Esophagus mucosa (tissue), 1 donor: ENCODE measurements at places on chromosomes 11 and 22. TPM values are rescaled to one million over a fixed set of nuclear protein-coding genes. Genes with fewer than 3 reads are reported as not detected.
A peak's percentile ranks its signal among the peaks of the same experiment; 100 is the strongest.

Gene ACTN3
- 0.44 TPM for total RNA-seq

Gene SDF2L1
- total RNA-seq = 14.1 TPM

Gene OR51B2
- total RNA-seq = not detected

Gene MMP12
- 0.16 TPM for total RNA-seq

DNA sequence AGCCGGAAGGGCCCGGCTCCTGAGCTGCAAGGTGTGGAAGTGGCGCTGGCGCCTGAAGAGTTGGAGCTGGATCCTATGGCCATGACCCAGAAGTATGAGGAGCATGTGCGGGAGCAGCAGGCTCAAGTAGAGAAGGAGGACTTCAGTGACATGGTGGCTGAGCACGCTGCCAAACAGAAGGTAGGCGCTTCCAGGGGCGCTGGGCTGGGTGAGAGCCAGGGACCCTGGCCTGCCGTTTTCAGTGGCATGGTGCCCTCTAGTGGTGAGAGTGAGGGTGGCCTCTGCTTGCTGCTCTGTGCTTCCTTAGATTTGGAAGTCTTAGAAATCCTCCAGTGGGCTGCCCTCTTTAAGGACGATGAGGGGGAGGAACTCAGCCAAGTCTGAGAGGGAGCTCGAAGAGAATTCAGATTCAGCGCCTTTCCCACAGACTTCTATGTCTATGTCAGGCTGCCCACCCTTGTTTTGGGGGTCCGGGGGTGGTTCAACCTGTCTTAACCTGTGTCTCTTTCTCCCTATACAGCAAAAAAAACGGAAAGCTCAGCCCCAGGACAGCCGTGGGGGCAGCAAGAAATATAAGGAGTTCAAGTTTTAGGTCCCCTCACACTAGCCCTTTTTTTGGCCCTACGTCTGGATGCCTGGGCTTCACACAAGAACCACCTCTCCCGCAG, 1.8 kb upstream of the PACS1 start:
- ATAC-seq = peak; percentile 27

DNA sequence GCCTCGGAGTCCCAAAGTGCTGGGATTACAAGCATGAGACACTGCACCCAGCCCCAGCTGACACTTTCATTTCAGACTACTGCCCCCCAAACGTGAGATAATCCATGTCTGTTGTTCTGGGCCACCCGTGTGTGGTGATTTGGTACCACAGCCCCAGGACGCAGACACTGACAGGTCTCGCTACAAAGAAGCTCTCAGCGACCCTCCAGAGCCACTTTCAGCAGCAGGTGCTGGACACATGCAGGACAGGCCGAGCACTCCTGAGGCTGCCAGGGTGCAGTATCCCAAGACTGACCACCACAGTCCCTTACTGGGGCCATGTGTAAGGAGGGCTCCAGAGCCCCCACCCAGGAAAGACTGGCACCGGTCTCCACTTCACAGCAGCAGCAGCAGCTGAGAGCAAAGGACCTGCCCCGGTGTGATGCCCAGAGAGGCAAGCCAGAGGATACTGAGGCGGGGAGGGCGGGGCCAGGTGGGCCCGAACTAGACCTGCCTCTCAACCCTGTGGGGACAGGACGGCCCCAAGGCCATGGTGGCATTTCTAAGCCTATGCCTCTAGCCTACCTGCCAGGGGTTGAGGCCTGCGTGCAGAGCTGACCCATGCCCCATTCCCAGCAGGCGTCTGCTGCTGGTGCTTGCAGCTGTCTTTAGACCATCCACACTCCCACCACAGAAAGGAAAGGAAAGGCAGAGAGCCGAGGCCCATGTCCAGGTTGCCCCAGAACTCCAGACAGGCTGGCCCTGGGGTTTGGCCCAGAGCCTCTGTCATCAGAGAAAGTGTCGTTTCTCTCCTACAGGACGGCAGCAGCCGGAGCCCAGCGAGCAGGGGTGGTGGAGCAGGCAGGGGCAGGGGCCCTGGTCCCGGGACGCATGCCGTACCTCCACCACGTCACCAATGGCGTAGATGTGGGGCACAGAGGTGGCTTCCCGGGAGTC, 28.0 kb upstream of the GNB1L start:
- ATAC-seq = no peak

- ATAC-seq = no peak
These were observed 167.1 kb downstream of the C11orf91 start for GRCh38 chr11:33533386-33534052.

DNA sequence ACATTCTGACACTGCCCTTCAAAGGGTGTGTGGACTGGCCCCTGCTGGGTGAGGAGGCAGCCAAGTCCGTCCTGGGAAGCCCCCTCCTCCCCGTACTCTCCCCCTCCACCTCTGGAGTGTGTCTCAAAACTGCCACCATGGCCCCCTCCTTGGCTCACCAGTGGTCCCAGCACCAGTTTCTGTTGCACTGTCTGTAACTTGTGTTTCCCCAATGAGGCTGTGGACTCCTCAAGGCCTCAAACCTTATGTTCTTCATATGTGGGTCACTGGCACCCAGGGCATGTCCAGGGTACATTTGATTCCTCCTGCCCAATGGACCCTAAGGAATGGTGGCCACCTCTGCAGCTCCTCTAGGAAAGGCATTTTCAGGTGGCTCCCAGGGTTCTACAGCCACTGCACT, 6.6 kb upstream of the NPTXR start:
- ATAC-seq = no peak

DNA sequence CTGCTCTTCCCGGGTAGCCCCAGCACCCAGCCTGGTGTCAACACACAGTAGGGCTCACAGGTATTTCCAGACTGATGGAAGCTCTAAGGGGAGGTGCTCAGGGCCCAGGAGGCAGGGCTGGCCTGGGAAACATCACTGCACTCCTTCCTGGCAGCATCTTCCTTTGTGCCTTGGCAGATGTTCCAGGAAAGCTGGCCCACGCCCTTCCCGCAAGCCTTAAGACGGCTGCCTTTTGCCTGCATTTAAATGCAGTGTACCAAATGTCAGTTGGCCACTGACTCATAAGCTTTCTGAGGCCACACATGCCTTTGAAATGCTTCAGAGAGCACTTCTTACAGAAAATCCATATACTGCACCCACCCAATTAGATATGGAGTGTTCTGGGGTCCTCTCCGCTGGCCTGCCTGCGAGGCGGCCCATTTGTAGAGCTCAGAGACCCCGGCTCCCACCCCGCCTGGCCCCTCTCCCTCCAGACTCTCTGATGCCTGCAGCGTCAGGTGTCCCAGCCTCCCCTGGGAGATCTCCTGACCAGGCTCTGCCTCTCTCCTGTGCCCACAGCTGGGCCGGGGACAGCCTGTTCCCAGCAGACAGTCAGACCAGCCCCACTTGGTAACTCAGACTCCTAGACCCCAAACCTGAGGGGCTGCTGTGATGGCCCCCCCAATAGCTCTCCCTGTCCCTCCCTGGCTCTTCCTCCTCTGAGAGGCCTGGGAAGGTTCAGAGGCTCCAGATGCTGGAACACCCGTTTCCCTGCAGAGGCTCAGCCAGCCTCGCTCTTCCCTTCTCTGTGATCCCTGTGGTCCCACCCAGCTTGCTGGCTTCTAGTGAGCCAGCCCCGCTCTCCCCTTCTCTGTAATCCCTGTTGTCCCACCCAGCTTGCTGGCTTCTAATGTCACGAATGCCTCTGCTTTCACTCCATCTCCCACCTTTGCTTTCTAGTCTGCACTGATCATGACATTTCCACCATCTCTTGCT, 47.6 kb upstream of the THY1 start:
- ATAC-seq = peak; percentile 77

- ATAC-seq = no peak
These were observed 100.6 kb downstream of the PHF21B start for GRCh38 chr22:44909241-44909640.

- ATAC-seq = no peak
These were observed 747 bp downstream of the NXF1 start for GRCh38 chr11:62804310-62805075.

DNA sequence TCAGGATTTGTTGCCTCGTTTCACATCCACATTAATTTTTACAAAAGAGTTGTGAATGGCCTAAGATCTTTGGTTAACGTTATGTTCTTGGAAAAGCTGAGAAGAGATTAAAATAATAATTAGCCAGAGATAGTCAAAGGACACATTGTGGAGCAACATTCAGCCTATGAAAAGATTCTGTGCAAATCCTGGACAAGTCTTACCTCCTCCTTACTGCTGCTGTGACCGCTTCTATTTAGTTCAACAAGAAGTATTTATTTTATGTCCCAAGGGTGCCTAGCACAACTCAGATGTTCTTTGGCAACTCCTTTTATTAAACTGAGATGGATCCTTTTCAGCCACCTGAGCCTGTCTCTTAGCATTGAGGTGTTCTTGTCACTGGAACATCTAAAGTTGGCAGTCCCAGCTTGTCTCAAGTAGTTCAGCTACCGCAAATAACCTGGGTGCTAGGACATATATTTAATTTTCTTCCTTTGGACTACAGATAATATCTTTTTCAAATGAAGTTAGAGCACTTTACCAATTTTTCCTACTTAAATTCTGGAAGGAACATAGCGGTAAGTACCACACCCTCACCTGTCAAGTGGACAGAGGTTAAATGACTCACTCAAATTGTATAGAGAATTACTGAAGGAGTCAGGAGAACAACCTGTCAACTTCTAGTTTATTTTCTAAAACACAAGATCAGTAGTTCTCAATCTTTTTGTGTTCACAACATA, 80.5 kb upstream of the CHRM4 start:
- peak; percentile 37 for ATAC-seq

DNA sequence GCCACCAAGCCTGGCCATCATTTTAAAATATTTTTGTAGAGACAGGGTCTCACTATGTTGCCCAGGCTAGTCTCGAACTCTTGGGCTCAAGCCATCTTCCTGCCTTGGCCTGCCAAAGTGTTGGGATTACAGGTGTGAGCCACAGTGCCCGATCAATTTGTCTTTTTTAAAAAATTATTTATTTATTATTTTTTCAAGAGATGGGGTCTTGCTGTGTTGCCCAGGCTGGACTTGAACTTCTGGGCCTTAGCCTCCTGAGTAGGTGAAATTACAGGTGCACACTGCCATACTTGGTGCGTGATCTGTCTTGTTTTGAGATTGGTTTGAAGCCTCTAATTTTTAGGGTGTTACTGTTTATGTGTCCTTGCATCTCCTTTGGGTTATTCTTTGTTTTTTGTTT, 10.2 kb downstream of the CABIN1 start:
- ATAC-seq = no peak

DNA sequence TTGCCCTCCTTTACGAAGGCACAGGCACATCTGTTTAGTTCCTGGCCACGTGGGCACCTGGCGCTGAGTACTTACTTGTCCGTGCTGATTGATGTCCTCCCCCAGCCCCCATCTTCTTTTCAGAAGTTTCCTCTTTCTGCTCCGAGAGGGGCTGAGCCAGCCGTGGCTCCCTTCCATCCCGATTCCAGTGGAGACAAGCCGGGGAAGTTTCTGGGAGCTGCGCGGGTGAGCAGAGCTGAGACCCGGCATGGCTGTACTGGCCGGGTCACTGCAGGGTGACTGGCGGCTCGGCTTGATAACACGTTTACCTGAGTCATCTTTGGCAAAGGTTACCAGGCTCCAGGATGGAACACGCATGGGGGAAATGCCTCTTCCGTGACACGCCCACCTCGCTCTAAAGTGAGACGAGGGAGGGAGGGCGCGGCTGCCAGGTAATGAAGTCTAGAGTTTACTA, 45.4 kb upstream of the ATXN10 start:
- peak; percentile 95 for ATAC-seq

DNA sequence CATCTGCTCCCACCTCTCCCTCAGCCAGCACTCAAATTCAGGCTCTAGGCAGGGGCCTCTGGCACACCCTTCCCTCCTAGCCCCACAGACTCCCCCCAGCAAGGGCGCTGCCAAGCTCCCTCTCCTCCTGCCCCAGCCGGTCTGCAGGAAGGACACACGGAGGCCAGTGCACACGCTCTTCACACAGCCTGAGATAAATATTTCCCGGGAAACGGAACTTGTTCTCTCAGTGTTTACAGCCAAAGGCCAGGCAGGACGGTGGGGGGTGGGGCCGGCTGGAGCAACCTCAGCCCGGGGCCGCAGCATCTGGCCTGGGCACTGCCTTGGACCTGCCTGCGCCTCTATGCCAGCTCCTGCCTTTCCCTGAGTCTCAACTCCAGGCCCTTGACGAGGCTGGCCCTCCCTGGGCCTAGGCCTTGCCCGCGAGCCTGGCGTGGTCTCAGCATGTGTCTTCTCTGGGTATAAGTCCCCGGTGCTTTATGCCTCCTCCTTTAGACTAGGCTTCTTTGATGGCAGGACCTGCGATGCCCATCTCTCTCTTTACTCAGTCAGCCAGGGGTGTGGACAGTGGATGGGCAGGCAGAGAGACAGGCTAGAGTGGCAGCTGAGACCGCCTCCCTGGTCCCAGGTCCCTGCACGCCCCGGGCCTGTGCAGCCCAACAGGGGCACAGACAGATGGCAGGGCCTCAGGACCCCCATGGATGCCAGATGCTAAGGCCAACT, 48.4 kb downstream of the PDE2A start:
- ATAC-seq = peak; percentile 28

DNA sequence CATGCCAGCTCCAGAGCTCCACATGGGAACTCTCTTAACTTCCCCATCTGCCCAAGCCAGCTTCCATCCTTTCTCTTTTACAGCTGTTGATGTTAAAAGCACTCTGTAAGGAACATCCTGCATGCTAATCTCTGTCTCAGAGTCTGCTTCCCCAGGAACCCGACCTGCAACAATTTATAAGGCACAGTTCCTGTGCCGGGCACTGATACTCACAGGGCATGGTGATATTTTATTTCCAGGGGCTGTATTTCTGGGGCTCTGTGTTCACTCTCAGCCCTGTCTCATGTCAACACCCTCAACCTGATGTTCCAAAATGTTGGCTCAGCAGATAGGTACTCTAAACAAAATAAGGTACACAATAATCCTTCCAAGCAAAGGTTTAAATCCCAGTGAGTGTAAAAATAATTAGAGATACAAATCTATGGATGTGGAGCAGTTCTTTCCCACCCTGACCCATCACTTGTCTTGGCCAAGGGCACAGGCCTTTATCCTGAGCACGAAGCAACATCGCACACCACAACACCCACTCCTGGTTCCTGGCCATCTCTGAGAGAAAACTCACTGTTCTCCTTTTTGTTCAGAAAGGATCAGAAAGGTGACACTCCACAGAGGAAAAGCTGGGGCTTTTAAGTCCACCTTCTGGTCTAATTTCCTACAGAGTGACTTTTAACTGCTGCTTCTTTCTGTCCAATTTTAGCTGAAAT, 44.8 kb upstream of the C11orf87 start:
- no peak for ATAC-seq

- no peak for ATAC-seq
These were observed 15.9 kb upstream of the TPCN2 start for GRCh38 chr11:69032833-69033232.
